Activated naive CD8-positive, alpha-beta T cell treated with anti-CD3 and anti-CD28 coated beads, Interleukin-2, amount 50 U/mL, for 16 hours (primary cell): ENCODE measurements at places on chromosomes 4 and X.

GRCh38 chr4:100953616-100954015 lies 393.7 kb downstream of the PPP3CA start:
- no peak for DNase-seq

GRCh38 chr4:121189326-121190215 lies 25.4 kb upstream of the TNIP3 start:
- DNase-seq: no peak

GRCh38 chrX:10949541-10949940 lies 161.6 kb upstream of the HCCS start:
- DNase-seq: no peak

DNA sequence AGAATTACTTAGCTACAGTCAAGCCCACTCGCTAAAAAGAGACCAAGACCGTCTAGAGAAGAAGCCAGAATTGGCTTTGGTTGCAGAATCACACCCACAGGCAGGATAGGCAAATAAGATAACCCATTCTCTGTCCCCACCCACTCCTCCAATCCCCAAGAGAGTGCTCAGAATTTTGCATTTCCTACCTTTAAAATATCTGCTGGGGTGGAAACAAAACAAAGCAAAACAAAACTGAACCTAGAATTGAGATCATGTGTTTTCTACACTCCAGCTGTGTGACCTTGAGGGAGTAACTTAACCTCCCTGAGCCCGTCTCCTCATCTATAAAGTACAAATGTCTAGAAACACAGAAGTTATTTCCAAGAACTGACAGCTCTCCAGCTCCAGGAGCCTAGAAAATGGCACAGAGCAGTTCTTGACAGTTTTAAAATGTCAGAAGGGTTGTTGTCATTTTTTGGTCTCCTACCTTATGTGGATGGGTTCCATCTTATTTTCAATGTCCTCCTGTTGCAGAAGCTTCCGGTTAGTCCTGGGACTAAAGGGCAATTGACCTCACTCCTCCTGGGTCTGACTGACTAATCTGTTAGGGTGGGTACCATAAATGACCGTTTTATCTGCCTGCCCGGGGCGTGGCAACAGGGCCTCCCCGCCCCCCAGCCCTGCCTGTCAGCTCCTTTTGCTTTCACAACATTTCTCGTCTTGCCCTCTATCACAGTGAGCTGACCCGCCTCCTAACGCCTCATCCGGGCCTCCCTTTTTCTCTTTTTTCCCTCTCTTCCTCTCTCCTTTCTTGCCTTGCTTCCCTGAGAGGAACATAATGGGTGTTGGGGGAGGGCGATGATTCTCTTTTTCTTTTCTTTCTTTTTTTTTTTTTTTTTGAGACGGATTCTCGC lies 114.0 kb downstream of the RBM47 start:
- no peak for DNase-seq

DNA sequence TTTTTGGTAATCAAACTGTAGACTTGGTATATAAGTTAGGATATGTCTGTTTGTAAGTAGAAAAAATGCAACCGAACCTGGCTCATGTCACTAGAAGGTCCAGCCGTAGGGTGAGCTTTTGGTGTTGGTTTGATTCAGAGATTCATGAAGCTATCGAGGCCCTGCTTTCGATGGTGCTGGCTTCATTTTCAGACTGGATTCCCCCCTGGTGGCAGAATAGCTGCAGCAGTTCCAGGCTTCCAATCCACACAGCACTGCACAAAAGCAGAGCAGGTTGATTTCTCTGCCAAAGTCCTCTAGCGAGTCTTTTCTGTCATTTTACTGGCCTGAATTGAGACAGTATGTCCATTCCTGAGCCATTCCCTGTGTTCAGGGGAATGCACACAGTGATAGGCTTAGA lies 33.1 kb downstream of the PDK3 start:
- no peak for DNase-seq

- DNase-seq: no peak
Measured at GRCh38 chr4:143186212-143186611, 1.5 kb downstream of the USP38 start.

GRCh38 chr4:112747036-112747435 lies 110.1 kb downstream of the LARP7 start:
- DNase-seq: no peak

DNA sequence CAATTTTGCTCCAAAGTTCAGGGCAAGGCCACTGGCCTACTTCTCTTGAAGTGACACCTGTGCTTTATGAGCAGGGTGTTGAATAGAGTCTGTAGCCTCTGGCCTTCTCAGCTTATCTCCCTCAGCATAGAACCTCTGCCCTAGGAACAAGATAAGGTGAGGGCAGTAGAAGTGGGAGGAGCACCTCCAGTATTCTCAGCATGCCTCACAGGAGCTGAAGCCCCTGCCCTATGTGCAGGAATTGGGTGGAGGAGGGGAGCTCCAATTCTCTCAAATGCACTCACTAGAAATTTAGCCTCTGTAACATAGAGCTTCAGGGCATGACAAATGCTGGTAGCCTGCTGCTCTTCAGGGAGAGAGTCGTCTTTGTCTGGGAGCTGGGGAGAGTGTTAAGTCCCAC lies 479.3 kb downstream of the IL1RAPL1 start:
- no peak for DNase-seq

DNA sequence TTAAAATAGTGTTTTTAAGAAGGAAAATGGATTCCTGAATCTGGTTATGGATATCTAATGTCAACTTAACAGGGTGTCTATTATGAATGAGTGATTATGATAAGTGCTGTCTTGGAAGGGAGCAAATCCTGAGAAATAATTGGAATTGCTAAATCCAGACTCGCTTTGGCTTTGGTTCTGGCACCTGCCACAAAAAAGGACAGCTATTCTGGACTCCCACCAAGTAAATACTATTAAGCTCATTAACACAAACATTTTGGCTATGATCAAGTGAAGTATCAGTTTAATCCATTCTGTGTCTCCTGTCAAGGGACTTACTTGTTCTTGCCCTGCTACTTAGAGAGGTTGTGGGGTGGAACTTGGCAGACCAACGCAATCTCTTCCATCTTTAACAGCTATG lies 403.7 kb downstream of the CENPC start:
- no peak for DNase-seq

- DNase-seq: no peak
Measured at GRCh38 chrX:39576041-39576872, 521.5 kb downstream of the BCOR start.

GRCh38 chrX:15911734-15912550 lies 57.3 kb upstream of the AP1S2 start:
- no peak for DNase-seq

GRCh38 chr4:81796790-81797528 lies 325.3 kb upstream of the RASGEF1B start:
- no peak for DNase-seq
